Sciatic nerve (tissue), 2 donors: ENCODE measurements at places on chromosomes 4 and X. TPM values are rescaled to one million over a fixed set of nuclear protein-coding genes. Genes with fewer than 3 reads are reported as not detected.

The PLA2G12A gene
- total RNA-seq = 26.4 TPM

The FAM9C gene
- not detected for total RNA-seq

The FGA gene
- not detected for total RNA-seq

The CT45A1 gene
- not detected for total RNA-seq

The TMPRSS11B gene
- not detected for total RNA-seq

The AMER1 gene
- 6.8 TPM for total RNA-seq

The RAI2 gene
- total RNA-seq = 25.7 TPM

The MFAP3L gene
- 30.7 TPM for total RNA-seq

The ZNF674 gene
- total RNA-seq = 6.6 TPM

DNA sequence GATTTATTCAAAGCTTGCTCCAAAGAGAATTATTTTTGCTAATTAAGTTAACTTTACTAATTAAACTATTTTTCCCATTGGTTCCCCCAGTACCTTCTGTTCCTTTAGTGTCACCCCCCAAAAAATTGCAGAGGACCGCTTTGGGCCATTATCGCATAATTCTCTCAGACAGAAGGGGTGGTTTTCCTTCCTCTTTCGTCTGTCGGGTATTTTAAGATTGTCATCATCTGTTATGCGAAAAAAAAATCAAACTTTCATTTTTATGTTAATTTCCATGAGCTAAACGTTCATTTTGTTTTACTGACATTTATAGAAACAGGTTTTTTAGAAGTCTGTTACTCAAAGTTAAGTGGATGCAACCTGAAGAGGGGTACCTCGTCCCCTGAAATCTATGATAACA lies 76.2 kb upstream of the DDX3X start:
- no peak for DNase-seq

- DNase-seq = no peak
Observed at GRCh38 chrX:26651755-26652154, 435.8 kb downstream of the MAGEB5 start.

- DNase-seq = no peak
Observed at GRCh38 chr4:147340591-147341120, 140.2 kb upstream of the EDNRA start.

DNA sequence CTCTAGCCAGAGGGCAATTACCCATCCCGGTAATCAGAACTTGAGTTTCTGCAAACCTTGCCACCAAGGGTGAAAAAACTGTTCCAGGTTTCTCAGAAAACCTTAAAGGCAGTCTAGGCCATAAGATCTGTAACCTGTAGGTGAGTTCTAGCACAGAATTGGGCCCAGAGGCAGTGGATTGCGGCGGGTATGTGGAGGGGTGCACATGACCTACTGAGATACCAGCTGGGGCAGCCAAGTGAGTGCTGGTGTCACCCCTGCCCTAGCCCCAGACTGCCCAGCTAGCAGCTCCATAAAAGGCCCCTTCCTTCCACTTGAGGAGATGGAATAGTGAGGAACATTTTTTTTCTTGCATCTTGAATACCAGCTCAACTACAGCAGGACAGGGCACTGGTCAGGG lies 176.7 kb downstream of the SMARCA1 start:
- DNase-seq = no peak

- DNase-seq = no peak
Observed at GRCh38 chr4:54155936-54156335, 56.0 kb downstream of the GSX2 start.

DNA sequence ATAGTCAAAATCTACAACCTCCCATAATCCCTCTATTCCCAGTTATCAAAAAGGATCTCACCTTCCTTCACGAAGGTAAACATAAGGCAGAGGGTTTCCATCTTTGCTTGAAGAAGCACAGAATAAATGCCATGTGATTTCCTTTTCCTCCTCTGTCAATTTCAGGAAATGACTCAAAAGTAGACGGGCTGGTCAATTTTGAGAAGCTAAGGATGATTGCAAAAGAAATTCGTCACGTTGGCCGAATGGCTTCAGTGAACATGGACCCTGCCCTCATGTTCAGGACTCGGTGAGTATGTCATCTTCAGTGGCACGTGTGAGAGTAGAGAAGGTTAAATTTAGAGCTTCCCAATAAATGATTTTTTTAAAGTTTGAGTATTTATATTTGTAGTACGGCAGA lies 240.2 kb downstream of the RAPGEF2 start:
- no peak for DNase-seq

DNA sequence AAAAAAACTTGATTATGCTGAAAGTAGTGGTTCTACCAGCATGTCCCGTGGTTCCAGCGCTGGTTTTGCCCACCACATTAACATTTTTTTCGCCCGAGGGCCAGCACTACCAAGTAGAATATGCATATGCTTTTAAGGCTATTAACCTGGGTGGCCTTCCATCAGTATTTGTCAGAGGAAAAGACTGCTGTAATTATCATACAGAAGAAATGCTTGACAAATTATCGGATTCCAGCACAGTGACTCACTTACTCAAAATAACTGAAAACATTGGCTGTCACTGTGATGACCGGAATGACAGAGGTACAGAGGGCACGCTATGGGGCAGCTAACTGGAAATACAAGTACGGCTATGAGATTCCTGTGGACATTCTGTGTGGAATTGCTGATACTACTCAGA lies 34.6 kb downstream of the PRPS2 start:
- no peak for DNase-seq

DNA sequence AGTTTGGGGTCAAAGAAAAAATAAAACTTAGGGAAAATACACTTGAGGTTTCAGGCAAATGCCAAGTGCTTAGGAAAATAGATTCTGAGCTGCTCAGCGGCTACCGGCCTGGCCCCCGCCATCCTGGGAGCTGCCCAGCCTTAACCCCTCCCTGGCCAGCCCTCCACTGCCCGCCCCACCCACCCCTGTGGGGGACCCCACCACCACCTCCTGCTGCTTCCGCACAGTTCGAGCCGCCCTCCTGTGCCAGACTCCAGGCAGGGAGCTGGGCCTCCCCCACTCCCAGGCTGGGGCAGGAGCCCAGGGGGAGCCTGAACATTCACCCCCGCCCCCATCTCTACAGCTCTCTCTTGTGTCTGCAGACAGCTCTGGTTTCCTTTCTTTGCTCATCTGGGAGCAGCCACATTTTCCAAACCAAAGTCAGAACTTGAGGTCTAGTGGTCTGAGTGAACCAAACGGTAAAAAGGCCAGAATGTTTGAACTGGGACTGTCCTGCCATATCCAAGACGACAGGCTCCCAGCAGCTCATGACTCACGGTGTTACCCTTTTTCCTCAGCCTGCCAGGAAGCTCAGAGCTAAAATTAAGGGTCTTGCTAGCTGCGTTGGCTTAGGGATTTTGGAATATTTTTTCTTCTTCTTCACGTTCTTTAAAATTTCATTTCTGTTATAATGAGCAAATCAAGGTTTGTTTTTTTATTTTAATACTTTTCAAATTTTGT lies 4.7 kb upstream of the FGFR3 start:
- no peak for DNase-seq

GRCh38 chrX:1205681-1206611 lies 6.5 kb downstream of the CRLF2 start:
- peak; percentile 34 for DNase-seq

DNA sequence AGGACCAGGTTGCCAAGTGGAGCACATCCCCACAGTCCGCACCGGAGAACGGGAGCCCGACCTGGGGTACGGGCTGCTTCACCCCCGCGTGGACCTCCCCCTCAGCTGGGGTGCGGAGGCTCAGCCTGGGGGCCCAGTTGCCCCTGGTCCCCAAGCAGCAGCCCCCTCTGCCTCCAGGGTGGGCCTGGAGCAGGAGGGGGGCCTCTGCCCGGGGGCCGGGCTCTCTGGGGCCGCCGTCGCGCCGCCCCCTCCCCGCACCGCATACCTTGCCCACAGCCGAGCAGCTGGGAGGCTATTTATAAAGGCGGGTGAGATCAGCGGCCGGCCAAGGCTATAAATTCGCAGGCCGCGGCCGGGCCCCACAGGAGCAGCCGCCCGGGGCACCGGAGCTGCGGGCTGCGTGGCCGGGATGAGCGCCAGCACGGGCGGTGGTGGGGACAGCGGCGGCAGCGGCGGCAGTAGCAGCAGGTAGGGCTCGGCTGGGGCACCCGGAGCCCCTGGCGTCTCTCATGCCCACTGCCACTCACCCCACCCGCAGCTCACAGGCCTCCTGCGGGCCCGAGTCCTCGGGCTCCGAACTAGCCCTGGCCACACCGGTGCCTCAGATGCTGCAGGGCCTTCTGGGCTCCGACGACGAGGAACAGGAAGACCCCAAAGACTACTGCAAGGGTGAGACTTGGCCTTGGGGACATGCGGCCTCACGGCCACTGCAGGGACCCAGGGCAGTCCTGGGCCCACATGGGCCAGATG lies at the start of gene SRPK3:
Gene SRPK3 (plus strand): TSS at position 364 of the 750 bp plus-strand sequence. CDS start 46 bp downstream, at position 410.
- no peak for DNase-seq

DNA sequence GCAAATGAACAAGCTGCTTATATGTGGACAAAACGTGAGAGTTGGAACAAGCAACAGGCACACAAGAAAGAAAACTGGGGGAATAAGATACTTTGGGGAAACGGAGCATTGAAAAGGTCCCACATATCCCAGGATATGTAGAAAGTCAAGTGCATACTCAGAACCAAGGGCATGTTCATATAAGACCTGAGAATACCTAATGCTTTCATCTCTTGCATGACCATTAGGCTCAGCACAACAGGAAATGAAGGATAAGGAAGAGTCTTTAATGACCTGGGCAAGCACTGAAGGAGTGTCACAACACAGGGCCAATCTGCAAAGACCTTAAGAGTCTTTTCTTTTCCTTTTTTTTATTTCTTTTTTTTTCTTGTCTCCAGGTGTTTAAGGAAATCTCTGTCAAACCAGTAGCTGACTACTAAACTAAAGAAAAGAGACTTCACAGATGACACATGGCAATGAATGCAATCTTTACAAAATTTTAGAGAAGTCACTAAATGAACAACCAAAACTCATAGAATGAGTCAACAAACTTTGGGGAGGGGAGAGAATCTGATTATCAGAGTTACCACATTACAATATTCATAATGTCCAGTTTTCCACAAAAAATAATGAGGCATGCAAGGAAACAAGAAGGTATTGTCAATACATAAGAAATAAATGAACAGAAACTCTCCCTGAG lies 67.9 kb upstream of the STK26 start:
- DNase-seq = no peak

GRCh38 chr4:1204828-1205585 lies 32.6 kb upstream of the SPON2 start:
- DNase-seq = peak; percentile 52

DNA sequence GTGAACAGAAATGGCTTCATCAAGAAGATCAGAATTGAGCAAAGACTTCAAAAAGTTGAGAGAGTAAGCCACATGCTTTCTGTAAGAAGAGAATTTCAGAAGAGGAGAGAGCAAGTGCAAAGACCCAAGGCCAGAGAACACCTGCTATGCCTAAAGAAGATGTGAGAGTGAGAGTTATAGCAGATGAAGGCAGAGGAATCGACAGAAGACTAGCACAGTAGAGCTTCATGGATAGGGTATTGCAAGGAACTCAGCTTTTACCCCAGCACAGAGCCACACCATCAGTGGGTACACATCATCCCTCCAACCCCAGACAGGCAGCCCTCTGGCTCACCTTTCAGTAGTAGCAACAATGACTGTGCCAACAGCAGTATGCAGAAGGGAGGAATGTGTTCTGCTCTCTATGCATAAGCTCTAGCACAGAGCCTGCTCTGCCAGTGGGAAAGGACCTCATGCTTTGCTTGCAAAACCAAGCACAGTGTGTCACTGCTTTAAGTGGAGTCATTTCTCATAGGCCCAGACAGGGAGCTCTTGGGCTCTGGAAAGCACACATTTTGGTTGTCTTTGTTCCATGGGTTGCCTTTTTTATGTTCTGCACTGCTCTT lies 318.6 kb downstream of the NAF1 start:
- DNase-seq = no peak

DNA sequence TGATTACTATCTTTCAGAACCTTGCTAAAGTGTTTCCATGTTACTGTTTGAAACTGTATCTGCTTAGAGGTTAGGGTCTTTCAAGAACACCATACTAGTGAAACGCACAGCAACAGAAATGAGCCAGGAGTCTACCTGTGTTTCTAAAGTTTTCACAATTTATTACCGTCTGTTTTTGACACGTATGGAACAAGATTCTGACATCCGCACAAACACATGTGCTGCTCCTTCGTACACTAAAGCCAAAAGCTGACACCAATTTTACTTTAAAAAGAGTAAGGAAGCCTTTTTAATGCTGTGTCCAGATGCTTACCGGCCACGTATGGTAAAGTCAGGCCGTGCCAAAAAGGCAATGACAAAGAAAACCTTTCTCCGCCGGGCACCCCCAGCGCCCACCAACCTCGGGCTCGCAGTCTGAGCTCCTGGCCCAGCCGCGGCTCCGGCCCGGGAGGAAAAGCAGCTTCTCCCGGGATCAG lies 532 bp downstream of the RPS4X start:
- no peak for DNase-seq

- DNase-seq = no peak
Observed at GRCh38 chr4:112114452-112114851, 30.8 kb upstream of the FAM241A start.

GRCh38 chr4:181437895-181438294 lies 805.3 kb upstream of the TENM3 start:
- DNase-seq = no peak

GRCh38 chr4:153729895-153730294 lies 29.9 kb downstream of the RNF175 start:
- no peak for DNase-seq
